ENCODE measurements at places on chromosomes 4 and X. TPM values are rescaled to one million over a fixed set of nuclear protein-coding genes. Genes with fewer than 3 reads are reported as not detected.

The SCRG1 gene
- total RNA-seq: 0.79 TPM

The SSX2B gene
- not detected for total RNA-seq

The SSX5 gene
- total RNA-seq: not detected

The ADGRG4 gene
- total RNA-seq: not detected

The PARM1 gene
- 140 TPM for total RNA-seq

The PABPC1L2A gene
- total RNA-seq: not detected

The USP26 gene
- total RNA-seq: not detected

The SPP1 gene
- total RNA-seq: 37.6 TPM

The COQ2 gene
- total RNA-seq: 15.9 TPM

The ATP6AP2 gene
- 135 TPM for total RNA-seq

The NPY5R gene
- 0.29 TPM for total RNA-seq

The CYTL1 gene
- total RNA-seq: 1.8 TPM

The PPEF1 gene
- 0.50 TPM for total RNA-seq

The GPR119 gene
- not detected for total RNA-seq

The IL2 gene
- total RNA-seq: not detected

The FMR1NB gene
- not detected for total RNA-seq

The MAP7D2 gene
- total RNA-seq: 0.45 TPM

The GPM6B gene
- 17.9 TPM for total RNA-seq

The HPSE gene
- total RNA-seq: 19.2 TPM

The NXF2 gene
- not detected for total RNA-seq

The GABRG1 gene
- not detected for total RNA-seq

The GAGE2A gene
- total RNA-seq: not detected

The CSAG2 gene
- total RNA-seq: not detected

The PHEX gene
- total RNA-seq: 4.2 TPM

The INPP4B gene
- total RNA-seq: 11.8 TPM

The GPR50 gene
- not detected for total RNA-seq

The RASGEF1B gene
- 34.7 TPM for total RNA-seq

The CYBB gene
- total RNA-seq: 255 TPM

The SH2D1A gene
- 0.44 TPM for total RNA-seq

The TAB3 gene
- 14.8 TPM for total RNA-seq

The PLP1 gene
- 0.08 TPM for total RNA-seq

The GABRE gene
- 20.0 TPM for total RNA-seq

The CSN1S1 gene
- not detected for total RNA-seq

The SLC25A43 gene
- total RNA-seq: 16.6 TPM

The VGLL1 gene
- total RNA-seq: not detected
